ENCODE measurements at places on chromosomes 6 and 20.

GRCh38 chr6:83597511-83597910 is 85.2 kb downstream of the PRSS35 start:
- no peak for DNase-seq

GRCh38 chr6:110037726-110038295 is 59.7 kb downstream of the GPR6 start:
- DNase-seq: no peak

- peak; percentile 50 for DNase-seq
Observed at GRCh38 chr20:36572701-36573102, 695 bp upstream of the TGIF2 start.

DNA sequence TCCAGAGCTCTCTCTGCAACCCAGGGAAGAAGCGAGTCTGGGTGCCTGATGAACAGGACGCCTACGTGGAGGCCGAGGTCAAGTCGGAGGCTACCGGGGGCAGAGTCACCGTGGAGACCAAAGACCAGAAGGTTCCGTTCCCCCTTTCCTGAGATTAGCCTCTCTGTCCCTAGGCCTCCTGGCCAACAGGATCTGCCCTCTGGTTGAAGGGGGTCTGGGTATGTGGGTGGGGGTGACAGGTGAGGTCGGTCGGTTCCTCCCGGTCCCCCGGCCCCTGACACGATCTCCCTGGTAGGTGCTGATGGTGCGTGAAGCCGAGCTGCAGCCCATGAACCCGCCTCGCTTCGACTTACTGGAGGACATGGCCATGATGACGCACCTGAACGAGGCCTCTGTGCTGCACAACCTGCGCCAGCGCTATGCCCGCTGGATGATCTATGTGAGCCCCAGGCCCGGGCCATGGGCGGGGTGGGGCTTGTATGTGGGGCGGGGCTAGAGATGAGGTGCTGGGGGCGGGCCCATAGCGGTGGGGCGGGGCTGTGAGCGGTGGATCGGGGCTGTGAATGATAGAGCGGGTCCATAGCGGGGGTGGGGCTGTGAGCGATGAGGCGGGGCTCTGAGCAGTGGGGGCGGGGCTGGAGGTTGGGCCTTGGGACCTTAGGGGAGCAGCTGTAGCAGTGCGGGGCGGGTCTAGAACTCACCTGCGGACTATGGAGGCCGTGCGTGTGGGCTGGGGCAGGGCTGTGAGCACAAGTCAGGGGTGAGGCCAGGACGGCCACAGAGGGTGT is 23.9 kb downstream of the MYH7B start:
- no peak for DNase-seq

- no peak for DNase-seq
Observed at GRCh38 chr20:52918311-52918710, 53.8 kb upstream of the TSHZ2 start.

GRCh38 chr6:159691963-159692287 is 1.1 kb downstream of the SOD2 start:
- DNase-seq: no peak

DNA sequence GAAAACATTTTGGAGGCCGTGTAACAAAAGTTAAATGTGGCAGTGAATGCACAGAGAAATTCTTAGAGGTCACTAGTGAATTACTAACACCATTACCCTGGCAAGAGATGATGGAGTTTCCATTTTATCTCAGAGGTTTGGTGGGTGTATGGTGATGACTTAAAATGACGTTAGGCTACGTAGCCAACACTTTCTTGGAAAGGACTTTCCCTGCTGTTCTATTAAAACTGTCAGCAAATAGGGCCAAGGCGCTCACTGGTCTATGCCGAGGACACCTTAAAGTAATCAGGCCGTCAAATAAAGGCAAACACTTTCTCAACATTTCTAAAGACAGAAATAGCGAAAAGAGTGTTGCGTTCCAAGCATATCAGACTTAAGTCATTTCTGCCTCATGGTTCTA is 160.8 kb downstream of the GMPR start:
- DNase-seq: no peak

DNA sequence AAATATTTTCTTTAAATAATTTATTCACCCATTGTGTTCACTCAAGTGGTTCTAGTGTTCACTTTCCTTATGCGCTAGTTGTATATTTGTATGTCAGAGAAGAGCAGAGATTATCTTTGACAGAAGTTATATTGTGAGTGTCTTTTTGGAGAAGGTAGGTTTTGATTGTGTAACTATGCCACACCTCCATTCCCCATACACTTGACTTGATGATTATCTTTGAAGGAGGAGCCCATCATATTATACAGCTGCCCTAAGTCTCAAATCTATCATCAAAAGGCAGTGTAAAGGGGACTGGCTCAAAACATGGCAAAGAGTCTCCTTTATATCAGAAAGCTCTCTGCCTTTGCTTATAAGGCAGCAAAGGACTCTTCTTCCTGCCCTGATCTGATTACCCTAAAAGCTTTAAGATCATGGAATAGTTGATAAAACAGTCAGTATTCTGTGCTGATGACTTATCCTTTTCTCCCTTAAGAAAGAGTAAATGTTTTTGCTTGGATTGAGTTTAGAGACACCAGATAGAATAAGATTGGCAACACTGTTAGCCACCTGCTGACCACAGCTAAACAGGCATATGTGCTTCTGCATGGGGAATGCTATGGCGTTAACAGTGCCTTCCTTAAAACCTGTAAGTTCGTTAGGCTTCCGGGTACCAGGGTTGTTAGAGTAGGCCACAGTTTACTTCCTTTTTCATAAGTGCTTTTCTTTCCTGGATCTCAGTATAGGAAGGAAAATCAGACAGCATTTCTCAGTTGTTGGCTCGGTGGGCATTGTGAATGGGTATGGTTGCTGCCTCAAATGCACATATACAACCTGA is 22.6 kb downstream of the TOP1 start:
- no peak for DNase-seq

GRCh38 chr6:140766999-140767398 is 1365.7 kb upstream of the GJE1 start:
- no peak for DNase-seq

GRCh38 chr6:155045561-155046404 is 50.7 kb downstream of the TIAM2 start:
- no peak for DNase-seq

DNA sequence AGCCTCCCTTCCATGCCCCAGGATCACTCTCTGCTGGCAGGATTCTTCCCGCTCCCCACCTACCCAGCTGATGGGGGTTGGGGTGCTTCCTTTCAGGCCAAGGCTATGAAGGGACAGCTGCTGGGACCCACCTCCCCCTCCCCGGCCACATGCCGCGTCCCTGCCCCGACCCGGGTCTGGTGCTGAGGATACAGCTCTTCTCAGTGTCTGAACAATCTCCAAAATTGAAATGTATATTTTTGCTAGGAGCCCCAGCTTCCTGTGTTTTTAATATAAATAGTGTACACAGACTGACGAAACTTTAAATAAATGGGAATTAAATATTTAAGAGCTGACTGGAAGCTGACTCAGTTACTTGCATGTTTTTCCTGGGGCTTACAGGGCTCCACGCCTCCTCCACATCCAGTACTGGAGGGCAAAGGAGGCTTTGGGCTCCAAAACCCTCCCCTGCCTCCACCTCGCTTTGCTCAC is 24.3 kb upstream of the FANCE start:
- DNase-seq: no peak

DNA sequence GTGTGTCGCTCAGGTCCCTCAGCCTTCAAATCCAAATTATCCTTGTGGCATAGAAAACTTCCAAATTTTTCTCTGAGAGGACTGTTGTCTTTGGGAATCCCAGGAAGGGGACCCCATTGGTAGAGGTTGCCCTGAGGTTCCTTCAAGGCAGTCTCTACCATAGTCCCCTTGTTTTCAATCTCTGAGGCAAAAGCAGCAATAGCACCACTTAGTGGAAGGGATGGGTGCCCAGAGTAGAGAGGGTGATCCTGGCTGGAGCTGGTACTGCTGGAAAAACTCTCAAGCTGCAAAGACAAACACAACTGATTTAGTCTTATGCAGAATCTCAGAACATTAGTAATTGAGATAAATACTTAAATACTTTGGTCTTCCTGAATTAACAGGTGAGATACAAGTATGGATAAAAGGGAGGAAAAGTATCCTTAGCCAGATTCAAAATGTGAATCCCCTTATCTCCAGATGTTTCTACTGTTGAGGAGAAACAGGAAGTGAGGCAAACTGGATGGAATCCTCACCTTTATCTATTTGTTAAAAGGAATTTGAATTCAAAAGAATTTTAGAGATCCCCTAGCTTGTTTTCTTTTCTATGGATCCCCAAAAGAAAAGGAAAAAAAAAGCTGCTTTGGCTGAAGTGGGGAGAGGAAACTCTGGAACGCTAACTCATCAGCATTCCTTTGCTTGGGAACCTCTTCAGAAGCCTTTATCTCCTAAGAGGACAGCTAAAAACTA is 13.4 kb downstream of the ZNF318 start:
- no peak for DNase-seq

- no peak for DNase-seq
Observed at GRCh38 chr20:22908944-22909343, 126.2 kb upstream of the SSTR4 start.

GRCh38 chr6:11563793-11564192 is 26.2 kb downstream of the TMEM170B start:
- DNase-seq: no peak

GRCh38 chr6:135329851-135330803 is 149.0 kb downstream of the MYB start:
- DNase-seq: no peak

GRCh38 chr6:106830930-106831329 is 143.6 kb downstream of the CD24 start:
- no peak for DNase-seq

DNA sequence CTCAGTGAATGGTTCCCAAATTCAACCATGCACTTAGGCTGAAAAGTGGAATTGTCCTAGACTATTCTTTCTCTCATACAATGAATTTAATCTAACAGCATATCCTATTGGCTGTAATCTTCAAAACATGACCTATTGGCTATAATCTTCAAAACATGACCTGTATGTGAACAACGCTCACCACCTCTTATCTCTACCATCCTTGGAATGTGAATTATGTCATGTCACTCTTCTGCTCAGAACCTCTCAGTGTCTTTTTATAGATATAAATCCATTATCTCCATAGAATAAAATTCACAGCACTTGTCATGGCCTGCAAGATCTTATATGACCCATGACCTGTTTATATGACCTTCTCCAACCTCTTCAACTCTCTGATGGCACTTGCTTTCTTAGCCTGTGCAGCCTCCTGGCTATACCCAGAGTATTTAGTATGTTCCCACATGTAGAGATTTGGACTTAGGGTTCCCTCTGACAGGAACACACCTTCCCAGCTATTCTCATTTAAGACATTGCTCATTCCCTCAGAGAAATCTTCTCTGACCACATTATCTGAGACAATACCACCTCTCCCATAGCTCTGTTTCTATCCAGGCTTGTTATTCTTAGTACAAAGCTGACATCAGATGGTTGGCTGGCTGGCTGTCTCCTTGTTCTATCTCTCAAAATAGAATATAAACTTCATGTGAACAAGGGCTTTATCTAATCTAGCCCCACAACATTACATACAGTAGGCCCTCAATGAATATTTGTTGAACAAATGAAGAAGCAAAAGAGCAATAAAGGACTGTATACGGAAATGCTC is 275.0 kb upstream of the PREP start:
- DNase-seq: no peak

- no peak for DNase-seq
Observed at GRCh38 chr20:59939879-59940128, 301 bp downstream of the PPP1R3D start.

GRCh38 chr6:56231827-56232226 is 15.6 kb downstream of the COL21A1 start:
- DNase-seq: no peak

- DNase-seq: no peak
Observed at GRCh38 chr6:41122373-41122772, 31.8 kb downstream of the TREML1 start.

- no peak for DNase-seq
Observed at GRCh38 chr6:114747995-114748625, 405.3 kb upstream of the HS3ST5 start.

- no peak for DNase-seq
Observed at GRCh38 chr6:90328004-90328403, 31.4 kb upstream of the BACH2 start.

DNA sequence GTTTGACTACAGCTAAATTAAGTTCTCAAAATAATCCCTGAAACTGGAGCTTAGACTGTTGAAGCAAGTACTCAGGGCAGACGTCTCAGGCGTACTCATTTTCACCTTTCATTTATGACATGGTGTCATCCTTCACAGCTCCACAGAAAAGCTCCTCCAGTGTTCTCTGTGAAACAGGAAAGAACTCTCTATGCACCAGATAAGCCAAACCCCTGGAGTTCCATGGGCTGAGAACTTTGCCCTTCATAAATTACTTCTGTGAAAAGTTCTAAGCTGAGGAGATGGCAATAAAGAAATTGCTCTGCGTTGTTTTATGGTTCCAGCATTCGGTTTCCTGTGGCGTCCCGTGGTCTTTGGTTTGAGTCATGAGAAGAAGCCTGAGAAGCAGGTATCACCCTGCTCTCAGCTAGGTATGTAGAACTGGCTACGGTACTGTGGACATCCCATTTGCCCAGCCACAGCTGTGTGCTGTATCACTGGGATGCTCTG is 20.2 kb upstream of the RREB1 start:
- DNase-seq: no peak

DNA sequence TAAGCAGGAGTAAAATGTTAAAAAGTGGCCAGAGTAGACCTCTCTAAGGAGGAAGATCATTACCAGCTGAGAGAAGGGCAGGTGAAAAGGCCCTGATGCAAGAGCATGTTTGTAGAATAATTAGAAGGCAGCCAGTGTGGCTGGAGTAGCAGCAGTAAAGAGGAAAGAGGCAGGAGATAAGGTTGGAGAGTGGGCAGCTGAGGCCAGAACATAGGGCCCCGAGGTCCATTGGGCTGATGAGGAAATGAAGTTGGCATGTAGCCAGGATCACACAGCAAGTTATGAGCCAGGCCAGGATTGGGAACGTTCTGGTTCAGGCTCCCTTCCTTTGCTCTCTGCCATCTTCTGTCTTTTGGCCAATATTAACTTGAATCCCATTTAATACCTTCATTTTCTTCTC is 51.6 kb downstream of the RALY start:
- no peak for DNase-seq

GRCh38 chr6:43331891-43332290 is 23.3 kb upstream of the CRIP3 start:
- no peak for DNase-seq

DNA sequence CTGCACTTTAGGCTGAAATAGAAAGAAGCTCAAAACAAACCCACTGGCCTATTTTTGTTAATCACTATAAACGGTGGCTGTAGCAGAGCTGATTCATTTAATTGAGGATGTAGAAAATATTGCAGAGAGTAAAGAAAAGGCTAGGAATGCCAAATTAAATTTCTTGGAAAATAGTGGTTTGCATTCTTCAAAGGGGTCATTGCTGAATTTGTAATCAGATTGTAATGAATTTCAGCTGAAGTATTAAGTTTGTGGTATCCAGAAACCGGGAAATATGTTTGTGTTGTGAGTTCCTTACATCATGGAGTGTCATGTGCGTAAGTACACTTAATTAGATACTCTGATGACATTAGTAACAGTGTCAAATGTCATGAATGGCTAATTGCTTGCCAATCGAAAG is 203.0 kb downstream of the SAMD5 start:
- DNase-seq: no peak
